Naive thymus-derived CD8-positive, alpha-beta T cell (primary cell): ENCODE measurements at places on chromosomes 4 and X.

DNA sequence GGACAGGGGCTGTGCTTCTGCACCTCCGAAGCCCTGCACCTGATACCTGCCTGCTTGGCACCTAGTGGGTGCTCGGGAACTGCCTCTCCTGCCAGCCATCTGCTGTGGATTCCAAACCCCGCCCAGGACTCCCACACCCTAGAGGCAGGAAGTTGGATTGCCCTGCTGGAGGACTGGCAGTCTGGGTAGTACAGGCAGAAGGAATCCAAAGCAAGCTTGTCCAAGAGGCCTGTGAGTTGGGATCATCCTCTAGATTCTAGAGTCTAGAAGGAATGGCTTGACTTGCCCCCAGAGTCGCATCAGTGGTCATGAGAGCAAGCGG, 64.6 kb upstream of the MTM1 start:
- no peaks in the 10 kb centered on the region for H3K36me3 ChIP-seq
- H3K4me3 ChIP-seq: no peak overlapping the region
- H3K4me1 ChIP-seq: no peaks in the 10 kb centered on the region
- no peak overlapping the region for H3K27ac ChIP-seq
- no peak for DNase-seq

DNA sequence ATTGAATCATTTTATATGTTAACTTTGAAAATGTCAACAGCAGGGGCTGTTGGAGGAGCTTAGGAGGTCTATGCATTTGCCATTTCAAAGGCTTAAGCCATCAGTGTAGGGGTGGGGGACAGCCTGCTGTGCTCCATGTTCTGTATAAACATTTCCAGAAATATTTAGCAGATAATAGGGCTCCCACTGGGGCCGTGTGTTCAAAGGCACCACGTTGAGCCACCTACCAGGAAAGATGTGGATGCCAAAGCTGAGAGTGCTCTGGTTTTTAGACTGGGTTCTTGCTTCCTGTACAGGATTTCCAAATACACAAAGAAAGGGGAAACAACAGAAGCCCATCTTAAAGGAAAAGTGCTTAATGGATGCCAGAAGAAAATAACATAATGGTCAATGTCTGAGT, 219.5 kb downstream of the CENPC start:
- no peaks in the 10 kb centered on the region for H3K4me1 ChIP-seq
- no peaks in the 10 kb centered on the region for H3K36me3 ChIP-seq
- no peak for DNase-seq
- H3K4me3 ChIP-seq: no peak overlapping the region

GRCh38 chr4:150130933-150131332, 52.7 kb downstream of the DCLK2 start:
- no peak for DNase-seq
- H3K36me3 ChIP-seq: no peaks in the 10 kb centered on the region
- H3K4me1 ChIP-seq: peaks cover 5% of the 10 kb centered on the region
- no peak overlapping the region for H3K4me3 ChIP-seq
- H3K27me3 ChIP-seq: peaks cover 5% of the 10 kb centered on the region

DNA sequence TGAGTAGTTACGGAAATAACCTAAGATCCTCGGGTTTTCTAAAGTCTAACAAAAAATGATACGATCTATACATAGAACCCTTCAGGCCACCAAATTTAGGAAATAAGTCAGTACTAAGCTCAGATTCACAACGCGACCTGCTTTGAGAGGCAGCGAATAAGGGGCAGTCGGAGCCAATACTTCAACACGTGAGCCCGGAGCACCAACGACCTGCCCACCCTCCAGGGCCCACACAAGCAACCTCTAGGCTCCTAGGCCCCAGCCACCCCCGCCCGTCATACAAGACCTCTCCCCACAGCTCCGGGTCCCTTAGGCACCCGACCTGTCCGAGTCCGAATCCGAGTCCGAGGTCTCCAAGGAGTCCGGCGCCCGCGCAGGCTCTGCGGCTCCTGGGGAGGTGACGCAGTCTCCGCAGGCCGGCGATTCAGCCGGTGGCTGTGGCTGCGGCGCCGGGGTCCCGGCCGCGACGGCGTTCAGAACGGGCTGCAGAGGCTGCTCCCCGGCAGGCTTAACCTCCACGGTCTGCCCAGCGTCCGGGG, 580 bp downstream of the NAF1 start:
- peaks cover 47% of the 10 kb centered on the region for H3K4me1 ChIP-seq
- H3K27ac ChIP-seq: peak overlapping the region; percentile 100
- H3K27me3 ChIP-seq: no peaks in the 10 kb centered on the region

GRCh38 chr4:91113130-91113706, 986.0 kb downstream of the CCSER1 start:
- DNase-seq: no peak
- no peak overlapping the region for H3K4me3 ChIP-seq
- H3K27ac ChIP-seq: no peak overlapping the region
- H3K27me3 ChIP-seq: no peaks in the 10 kb centered on the region

DNA sequence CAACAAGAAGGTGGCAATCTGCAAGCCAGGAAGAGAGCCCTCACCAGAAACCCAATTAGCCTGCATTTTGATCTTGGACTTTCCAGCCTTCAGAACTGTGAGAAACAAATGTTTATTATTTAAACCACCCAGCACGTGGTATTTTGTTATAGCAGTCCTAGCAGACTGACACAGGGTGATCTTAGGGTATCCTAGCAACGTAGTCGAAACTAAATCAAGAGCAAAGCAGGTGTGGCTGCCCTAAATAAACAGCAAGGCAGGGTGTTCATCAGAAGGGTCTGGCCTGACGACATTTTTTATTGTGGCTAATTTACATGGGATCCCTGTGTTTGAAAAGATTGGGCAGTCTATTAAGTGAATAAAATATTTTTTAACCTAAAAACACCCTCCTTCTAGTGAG, 198.8 kb downstream of the VEGFC start:
- DNase-seq: no peak
- H3K4me3 ChIP-seq: no peak overlapping the region
- H3K27ac ChIP-seq: no peak overlapping the region

DNA sequence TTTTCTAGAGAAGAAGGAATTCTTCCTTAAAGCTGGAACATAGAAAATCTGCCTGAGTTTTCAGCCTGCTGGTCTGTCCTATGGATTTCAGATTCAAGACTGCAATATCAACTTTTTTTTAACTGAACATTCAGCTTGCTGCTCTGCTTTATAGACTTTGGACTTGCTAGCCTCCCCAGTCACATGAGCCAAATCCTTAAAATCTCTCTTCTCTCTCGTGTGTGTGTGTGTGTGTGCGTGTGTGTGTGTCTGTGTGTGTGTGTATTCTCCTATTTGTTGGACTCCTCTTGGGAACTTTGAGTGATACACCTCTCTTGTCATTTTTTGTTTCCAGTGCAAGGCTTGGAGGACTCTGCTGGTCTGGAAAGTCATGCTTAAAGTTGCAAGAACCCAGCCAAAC, 6.8 kb upstream of the TBC1D19 start:
- no peak overlapping the region for H3K27ac ChIP-seq
- no peaks in the 10 kb centered on the region for H3K36me3 ChIP-seq
- no peak for DNase-seq
- H3K4me1 ChIP-seq: no peaks in the 10 kb centered on the region
- no peak overlapping the region for H3K4me3 ChIP-seq

- no peak for DNase-seq
- no peak overlapping the region for H3K27ac ChIP-seq
- H3K4me3 ChIP-seq: no peak overlapping the region
- peaks cover 57% of the 10 kb centered on the region for H3K4me1 ChIP-seq
Measured at GRCh38 chr4:140052050-140052449, 101.9 kb downstream of the MAML3 start.

DNA sequence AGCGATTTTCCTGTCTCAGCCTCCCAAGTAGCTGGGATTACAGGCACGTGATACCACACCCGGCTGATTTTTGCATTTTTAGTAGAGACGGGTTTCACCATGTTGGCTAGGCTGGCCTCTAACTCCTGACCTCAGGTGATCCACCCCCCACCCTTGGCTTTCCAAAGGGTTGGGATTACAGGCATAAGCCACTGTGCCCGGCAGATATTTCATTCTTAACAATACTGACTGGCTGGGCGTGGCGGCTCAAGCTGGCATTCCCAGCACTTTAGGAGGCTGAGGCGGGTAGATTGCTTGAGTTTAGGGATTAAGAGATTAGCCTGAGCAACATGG, 1.3 kb downstream of the PQBP1 start:
- no peaks in the 10 kb centered on the region for H3K27me3 ChIP-seq
- DNase-seq: no peak
- peaks cover 41% of the 10 kb centered on the region for H3K4me1 ChIP-seq
- H3K36me3 ChIP-seq: no peaks in the 10 kb centered on the region
- no peak overlapping the region for H3K27ac ChIP-seq
- peak overlapping the region; percentile 40 for H3K4me3 ChIP-seq

GRCh38 chrX:105695451-105695850, 126.9 kb upstream of the NRK start:
- H3K27me3 ChIP-seq: no peaks in the 10 kb centered on the region
- H3K4me3 ChIP-seq: no peak overlapping the region
- no peak overlapping the region for H3K27ac ChIP-seq
- DNase-seq: no peak

DNA sequence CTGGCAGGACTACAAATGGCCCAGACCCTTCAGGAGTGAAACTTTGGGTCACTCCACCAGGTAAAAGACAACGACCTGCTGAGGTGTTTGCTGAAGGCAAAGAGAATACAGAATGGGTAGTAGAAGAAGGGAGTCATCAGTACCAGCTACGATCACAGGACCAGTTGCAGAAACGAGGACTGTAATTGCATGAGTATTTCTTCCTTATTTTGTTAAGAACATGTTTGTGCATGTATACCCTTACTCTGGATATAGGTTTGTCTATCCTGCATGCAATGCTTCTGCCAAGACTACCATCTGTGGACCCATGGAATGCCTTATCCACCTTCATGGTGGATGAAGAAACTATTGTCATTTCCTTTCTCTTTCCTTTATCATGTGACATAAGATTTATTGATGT, 48.1 kb upstream of the BCLAF3 start:
- peaks cover 9% of the 10 kb centered on the region for H3K36me3 ChIP-seq
- no peaks in the 10 kb centered on the region for H3K4me1 ChIP-seq
- DNase-seq: no peak
- H3K27ac ChIP-seq: no peak overlapping the region
- H3K4me3 ChIP-seq: no peak overlapping the region

DNA sequence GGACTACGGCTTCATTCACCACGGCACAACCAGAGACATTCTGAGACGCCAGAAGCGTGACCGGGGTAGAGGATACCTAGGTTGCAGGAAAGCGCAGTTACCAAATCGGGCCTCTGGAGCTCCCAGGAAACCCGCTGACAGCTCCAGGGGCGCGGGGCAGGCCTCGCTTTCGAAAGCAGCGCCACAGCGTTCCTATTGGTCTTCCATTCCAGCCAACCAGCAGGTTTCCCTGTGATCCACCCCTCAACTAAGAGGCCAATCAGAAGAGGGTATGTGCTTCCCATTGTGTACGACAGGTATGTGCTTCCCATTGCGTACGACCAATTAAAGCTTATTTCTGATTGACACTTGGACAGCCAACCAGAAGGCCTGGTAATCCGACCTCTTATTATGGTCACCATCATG, 14.9 kb downstream of the SNX12 start:
- H3K27ac ChIP-seq: peak overlapping the region; percentile 33
- H3K4me3 ChIP-seq: no peak overlapping the region
- peaks cover 2% of the 10 kb centered on the region for H3K4me1 ChIP-seq
- peaks cover 1% of the 10 kb centered on the region for H3K36me3 ChIP-seq

DNA sequence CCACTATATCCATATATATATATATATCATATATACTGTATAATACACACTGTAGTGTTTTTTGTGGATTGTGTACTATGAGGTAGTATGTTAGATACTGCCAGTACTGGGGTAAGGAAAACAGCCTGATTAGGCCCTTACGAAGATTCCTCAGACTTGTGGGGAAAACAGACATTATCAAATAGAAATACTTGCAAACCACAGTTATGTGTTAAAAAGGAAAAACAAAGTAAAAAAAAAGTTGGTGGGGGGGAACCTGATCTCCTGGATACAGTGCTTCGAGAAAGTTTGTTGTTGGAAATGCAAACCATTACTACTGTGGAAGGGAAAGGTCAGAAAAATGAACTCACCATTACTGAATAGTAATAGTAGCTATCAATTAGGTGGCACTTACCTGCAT, 53.0 kb downstream of the PKD2 start:
- no peak overlapping the region for H3K27ac ChIP-seq
- no peak for DNase-seq
- no peaks in the 10 kb centered on the region for H3K27me3 ChIP-seq
- no peaks in the 10 kb centered on the region for H3K4me1 ChIP-seq

- H3K36me3 ChIP-seq: no peaks in the 10 kb centered on the region
- no peak overlapping the region for H3K4me3 ChIP-seq
- no peaks in the 10 kb centered on the region for H3K27me3 ChIP-seq
- peak; percentile 70 for DNase-seq
- peaks cover 23% of the 10 kb centered on the region for H3K4me1 ChIP-seq
Measured at GRCh38 chrX:65528705-65529340, 5.8 kb downstream of the LAS1L start.

DNA sequence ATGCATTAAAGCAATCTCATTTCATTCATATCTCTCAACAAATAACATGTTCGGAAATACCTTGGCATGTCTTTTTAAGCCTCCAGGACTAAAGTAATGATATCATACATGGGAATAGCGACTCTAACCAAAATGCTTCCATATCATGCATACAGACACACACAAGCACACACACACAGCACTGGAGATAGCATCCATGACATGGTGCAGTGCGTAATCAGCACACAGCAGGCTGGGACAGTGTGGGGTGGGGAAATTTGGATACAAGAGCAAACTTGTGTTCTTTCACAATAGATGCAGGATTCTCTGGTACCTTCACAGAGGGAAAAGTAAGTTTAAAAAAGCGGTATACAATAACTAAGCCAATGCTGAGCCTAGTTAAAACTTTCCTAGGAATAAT, 132.3 kb upstream of the HPGD start:
- no peak for DNase-seq
- no peak overlapping the region for H3K4me3 ChIP-seq
- peaks cover 2% of the 10 kb centered on the region for H3K27me3 ChIP-seq
- no peaks in the 10 kb centered on the region for H3K4me1 ChIP-seq
- no peaks in the 10 kb centered on the region for H3K36me3 ChIP-seq
- H3K27ac ChIP-seq: no peak overlapping the region

DNA sequence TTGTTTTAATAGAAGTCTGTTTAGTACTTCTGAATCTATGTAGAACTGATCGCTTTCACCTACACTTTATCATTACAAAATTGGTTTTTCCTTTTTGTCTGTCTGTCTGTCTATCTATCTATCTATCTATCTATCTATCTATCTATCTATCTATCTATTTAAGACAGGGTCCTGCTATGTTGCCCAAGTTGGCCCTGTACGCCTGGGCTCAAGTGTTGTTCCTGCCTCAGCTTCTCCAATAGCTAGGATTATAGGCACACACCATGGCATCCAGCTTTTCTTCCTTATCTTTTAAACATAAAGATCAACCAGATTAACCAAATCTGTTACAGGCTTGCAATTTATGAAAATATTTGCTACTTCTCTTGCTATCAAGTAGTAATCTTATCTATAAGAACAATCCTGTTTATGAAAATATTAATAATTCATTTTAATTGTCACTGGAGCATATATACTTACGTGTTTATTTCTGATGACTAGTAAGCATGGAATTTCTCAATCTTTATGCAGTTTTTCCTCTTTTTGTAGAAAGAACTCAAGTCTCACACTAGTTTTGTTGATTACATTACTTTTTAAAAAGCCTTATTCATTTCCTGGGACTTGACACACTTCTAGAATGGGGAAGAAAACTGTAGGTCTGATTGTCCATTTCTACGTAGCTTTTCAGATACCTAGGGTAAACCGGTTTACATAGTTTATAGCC, 24.5 kb downstream of the KIAA0232 start:
- H3K27ac ChIP-seq: no peak overlapping the region
- DNase-seq: no peak
- H3K4me3 ChIP-seq: no peak overlapping the region
- no peaks in the 10 kb centered on the region for H3K27me3 ChIP-seq
- peaks cover 21% of the 10 kb centered on the region for H3K4me1 ChIP-seq
- peaks cover 7% of the 10 kb centered on the region for H3K36me3 ChIP-seq

GRCh38 chrX:69000877-69001276, 164.4 kb downstream of the PJA1 start:
- no peak overlapping the region for H3K4me3 ChIP-seq
- H3K27me3 ChIP-seq: no peaks in the 10 kb centered on the region
- no peak overlapping the region for H3K27ac ChIP-seq
- no peak for DNase-seq
